ENCODE measurements at places on chromosomes 6 and 20.

- DNase-seq: no peak
These were observed 26.8 kb downstream of the DACT2 start for GRCh38 chr6:168292826-168293225.

GRCh38 chr6:106082735-106083398, 3.3 kb upstream of the PRDM1 start:
- no peak for DNase-seq

DNA sequence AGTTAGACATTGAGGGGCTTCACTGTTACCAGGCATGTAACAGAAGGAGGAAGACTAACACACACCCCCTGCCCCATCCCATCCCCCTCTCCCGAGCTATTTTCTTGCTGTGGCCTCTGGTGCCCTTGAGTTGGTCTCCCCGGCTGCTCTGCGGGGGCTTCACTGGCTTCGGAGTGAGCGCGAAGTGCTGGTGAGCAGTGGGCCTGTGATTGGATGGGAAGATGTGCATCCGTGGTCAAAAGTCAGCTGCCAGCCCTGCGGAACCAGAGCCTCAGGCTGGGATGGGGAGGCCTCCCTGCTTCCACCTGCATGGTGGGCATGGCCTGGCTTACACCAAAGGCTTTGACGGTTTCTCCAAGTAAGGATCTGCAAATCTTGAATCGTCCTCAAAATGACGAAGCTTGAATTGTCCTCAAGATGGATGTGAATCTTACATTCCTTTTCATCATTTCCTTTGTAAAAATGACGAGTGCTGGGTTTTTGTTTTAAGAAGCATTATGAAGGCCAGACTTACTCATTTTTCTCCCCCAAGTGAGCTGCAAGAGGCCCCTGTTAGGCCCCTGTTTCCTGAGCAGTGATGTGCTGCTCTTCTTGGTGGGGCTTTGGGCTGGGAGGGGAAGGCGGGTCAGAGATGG, 23.7 kb downstream of the SPATA2 start:
- no peak for DNase-seq

GRCh38 chr6:13846841-13847240, 32.5 kb upstream of the MCUR1 start:
- DNase-seq: peak; percentile 37

Data from iPS DF 6.9 (cell line).